ENCODE measurements at places on chromosomes 5 and 9. TPM values are rescaled to one million over a fixed set of nuclear protein-coding genes. Genes with fewer than 3 reads are reported as not detected.

Gene SGCD
- total RNA-seq = 15.1 TPM

Gene PLPP7
- 10.0 TPM for total RNA-seq

Gene C5orf58
- not detected for total RNA-seq

Gene GPR21
- 1.9 TPM for total RNA-seq

Gene HBEGF
- 9.5 TPM for total RNA-seq

Gene FGFR4
- 0.64 TPM for total RNA-seq

Gene IL9
- total RNA-seq = not detected

Gene TOR4A
- total RNA-seq = 42.3 TPM

Gene TEK
- total RNA-seq = 25.8 TPM

Gene FBP2
- not detected for total RNA-seq

Gene IER5L
- total RNA-seq = 75.7 TPM

Gene HARS1
- 56.4 TPM for total RNA-seq

Gene PLCXD3
- total RNA-seq = 0.32 TPM

Gene FBXW11
- 112 TPM for total RNA-seq

Gene FIBCD1
- total RNA-seq = 4.3 TPM

Gene PCDHGA12
- total RNA-seq = 15.5 TPM

Gene ATP10B
- not detected for total RNA-seq

All from fibroblast of villous mesenchyme (primary cell).